Neural crest cell (in vitro differentiated cells): ENCODE measurements at places on chromosomes 5 and 9.

- no peak for DNase-seq
These were observed 18.9 kb downstream of the LAMC3 start for GRCh38 chr9:131027872-131028179.

DNA sequence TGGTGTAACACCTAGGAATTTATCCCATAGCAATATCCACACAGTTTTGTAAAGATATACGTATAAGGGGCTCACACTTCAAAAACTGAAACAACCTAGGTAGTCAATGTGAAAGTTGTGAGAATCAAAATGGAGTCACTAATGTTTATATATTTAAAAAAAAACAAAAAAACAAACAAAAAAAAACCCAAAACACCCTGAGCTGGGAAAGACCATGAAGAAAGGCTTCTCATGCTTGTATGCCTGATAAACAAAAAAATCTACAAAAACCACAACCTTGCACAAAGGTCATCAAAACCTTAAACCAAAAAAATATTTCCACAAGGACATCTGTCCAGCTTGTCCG, 35.4 kb downstream of the AFF4 start:
- DNase-seq = no peak

DNA sequence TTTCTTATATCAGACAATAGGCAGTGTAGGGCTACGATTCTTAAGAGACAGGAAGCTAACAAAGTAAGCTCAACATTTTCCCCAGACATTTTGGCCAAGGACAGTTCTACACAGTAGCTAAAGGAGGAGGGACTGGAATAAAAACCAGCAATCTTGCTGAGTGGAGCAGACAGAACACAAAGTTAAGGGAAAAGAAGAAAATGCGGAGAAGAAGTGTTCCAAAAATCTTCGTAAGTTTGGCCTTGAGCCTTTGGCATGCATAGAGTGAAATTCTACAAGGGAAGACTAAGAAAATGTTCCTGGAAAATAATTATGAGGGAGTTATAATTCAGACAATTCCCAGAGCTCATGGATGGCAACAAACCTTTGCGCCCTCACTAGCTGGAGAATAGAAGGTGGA, 748.0 kb upstream of the CTNND2 start:
- DNase-seq = no peak

DNA sequence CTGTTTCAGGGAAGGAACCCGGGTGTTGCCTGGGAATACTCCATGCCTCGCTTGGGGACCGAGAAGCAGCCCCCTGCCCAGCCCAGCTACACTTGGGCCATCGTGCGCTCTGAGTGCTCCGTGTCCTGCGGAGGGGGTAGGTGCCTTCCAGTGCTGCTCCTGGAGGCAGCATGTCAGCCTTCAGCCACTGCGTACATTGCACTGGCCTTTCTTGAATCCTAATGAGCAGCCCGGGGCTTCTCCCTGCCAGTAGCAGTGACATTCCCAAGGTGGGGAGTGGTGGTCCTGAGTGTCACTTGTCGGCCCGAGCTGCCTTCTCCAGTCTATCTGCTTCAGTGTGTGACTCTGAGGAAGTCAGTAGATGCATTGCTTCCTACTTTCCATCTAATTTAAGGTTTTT, 101.9 kb downstream of the ADAMTS16 start:
- no peak for DNase-seq
